ENCODE measurements at places on chromosomes 1 and 21. TPM values are rescaled to one million over a fixed set of nuclear protein-coding genes. Genes with fewer than 3 reads are reported as not detected.

The LYPD8 gene
- not detected for total RNA-seq

The SPRR1B gene
- total RNA-seq, result not detected

The TAL1 gene
- not detected for total RNA-seq

The C1orf53 gene
- not detected for total RNA-seq

The SLAMF8 gene
- total RNA-seq, result 0.54 TPM

The TEKT2 gene
- total RNA-seq, result not detected

DNA sequence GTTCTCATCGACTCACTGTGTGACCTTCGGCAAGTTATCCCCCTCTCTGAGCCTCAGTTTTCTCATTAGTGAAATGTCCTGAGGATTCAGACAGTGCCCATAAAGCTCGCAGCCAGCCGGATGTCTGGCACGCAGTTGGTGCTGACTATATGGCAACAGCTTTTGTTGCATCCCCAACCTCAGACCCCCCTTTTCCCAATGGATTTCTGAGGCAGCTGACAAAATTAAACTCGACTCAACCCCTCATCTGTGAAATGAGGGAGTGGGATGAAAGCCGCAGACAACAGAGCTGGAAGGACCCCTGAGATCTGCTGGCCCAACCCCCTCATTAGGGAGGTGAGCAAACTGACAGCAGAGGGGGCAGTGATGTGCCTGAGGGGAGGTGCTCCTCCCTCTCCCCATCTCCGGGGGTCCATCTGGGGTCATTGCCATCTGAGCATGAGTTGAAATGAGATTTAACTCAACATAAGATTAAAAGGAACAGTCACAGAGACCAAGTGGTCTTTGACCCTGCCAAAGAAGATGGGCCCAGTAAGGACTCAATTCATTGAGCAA, 40.4 kb downstream of the NKAIN1 start:
- no peak for DNase-seq

- no peak for DNase-seq
Observed at GRCh38 chr1:78096017-78096416, 50.3 kb downstream of the GIPC2 start.

DNA sequence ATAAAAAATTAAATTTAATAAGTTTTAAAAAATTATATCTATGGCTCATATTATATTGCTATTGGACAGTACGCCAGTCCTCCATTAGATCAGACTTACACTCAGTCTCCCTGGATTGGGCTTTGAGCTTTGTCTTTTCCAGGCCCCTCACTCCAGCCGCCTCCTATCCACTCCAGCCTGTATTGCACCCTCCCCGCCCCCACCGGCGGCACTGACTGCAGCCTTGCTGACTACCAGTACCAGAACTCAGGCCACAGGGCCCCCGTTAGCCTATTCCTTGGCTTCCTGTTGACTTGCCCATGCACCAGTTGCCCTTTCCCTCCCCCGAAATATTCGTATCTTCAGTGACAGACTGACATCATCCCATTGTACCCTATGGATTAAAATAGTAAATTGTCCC, 127.9 kb downstream of the CSMD2 start:
- no peak for DNase-seq

GRCh38 chr1:241225741-241226140, 131.3 kb downstream of the RGS7 start:
- no peak for DNase-seq

DNA sequence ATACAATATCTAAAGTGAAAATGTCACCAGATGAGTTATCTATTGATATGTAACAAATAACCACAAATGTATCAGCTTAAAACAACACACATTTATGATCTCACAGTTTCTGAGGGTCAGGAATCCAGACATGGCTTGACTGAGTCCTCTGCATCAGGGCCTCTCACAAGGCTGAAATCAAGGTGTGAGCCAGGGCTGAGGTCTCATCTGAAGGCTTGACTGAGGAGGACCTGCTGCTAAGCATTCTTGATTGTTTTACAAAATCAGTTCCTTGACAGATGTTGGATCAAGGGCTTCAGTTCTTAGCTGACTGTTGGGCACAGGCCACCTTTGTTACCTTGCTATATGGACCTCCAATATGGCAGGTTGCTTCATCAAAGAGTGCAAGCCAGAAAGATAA, 483.7 kb downstream of the CAMTA1 start:
- no peak for DNase-seq

DNA sequence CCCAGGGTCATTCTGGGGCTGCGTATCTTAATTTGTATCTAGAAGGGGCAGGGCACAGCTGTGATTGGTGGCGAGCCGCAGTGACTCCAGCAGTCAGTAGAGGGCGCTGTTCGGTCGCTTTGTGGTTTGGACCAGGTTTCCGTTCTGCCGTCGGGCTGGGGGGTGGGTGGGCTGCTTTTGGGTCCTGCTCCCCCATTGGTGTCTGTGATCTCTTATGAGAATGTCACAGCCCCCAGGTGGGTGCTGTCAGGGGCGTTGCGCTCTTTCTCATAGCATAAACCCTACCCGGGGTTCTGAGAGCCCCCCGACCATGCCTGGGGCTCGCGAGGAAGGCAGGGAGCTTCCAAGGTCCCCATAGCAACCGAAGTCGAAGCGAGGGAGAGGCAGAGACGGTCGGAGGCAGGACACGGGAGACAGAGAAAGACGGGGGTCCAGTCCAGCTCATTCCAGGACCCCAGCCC, 5.4 kb downstream of the TFF3 start:
- DNase-seq, result peak; percentile 75

- no peak for DNase-seq
Observed at GRCh38 chr1:62013264-62013663, 181.4 kb upstream of the L1TD1 start.

- DNase-seq, result peak; percentile 68
Observed at GRCh38 chr1:206117151-206117948, at the start of gene AVPR1B. AVPR1B (minus strand) TSS chr1:206117388; CDS start chr1:206116890, 498 bp downstream.

- DNase-seq, result no peak
Observed at GRCh38 chr1:163789911-163790310, 468.2 kb downstream of the NUF2 start.

GRCh38 chr1:20078171-20078651, 8.2 kb downstream of the PLA2G5 start:
- peak; percentile 81 for DNase-seq

DNA sequence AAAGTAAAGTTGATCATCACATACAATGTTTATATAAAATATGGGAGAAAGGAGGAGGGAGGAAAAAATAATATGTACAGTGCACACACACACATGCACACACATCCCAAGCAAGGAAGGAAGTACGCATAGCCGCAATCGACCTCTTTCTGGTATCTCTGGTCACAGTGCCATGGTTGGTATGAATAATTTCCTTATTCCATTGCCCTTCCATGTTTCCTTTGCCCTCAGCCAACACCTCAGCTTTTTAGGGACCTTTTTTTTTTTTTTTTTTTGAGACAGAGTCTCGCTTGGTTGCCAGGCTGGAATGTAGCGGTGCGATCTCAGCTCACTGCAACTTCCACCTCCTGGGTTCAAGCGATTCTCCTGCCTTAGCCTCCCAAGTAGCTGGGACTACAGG, 20.6 kb downstream of the CITED4 start:
- DNase-seq, result no peak

- DNase-seq, result no peak
Observed at GRCh38 chr1:47805921-47806361, 191.2 kb downstream of the TRABD2B start.

DNA sequence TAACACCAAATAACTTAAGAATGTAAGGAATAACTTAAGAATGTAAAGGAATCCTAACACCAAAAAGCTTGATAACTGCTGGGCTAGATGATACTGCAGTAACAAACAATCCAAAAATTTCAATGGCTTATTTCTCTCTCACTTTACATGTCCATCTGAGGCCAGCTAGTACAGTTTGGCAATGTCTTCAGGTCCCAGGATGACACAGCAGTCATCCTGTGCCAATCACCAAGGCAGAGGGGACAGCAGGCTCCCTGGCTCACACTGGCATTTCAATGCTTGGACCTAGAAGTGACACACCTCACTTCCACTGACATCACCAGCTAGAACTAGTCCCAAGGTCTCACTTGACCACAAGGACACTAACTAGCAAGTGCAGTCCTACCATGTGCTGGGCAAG, 15.3 kb downstream of the DNAJC11 start:
- DNase-seq, result no peak
